ENCODE measurements at places on chromosomes 11 and 22.

GRCh38 chr11:79045018-79045799, 395.6 kb downstream of the TENM4 start:
- no peak for DNase-seq

- DNase-seq = no peak
These were observed 95.5 kb downstream of the RPL27A start for GRCh38 chr11:8777907-8778767.

DNA sequence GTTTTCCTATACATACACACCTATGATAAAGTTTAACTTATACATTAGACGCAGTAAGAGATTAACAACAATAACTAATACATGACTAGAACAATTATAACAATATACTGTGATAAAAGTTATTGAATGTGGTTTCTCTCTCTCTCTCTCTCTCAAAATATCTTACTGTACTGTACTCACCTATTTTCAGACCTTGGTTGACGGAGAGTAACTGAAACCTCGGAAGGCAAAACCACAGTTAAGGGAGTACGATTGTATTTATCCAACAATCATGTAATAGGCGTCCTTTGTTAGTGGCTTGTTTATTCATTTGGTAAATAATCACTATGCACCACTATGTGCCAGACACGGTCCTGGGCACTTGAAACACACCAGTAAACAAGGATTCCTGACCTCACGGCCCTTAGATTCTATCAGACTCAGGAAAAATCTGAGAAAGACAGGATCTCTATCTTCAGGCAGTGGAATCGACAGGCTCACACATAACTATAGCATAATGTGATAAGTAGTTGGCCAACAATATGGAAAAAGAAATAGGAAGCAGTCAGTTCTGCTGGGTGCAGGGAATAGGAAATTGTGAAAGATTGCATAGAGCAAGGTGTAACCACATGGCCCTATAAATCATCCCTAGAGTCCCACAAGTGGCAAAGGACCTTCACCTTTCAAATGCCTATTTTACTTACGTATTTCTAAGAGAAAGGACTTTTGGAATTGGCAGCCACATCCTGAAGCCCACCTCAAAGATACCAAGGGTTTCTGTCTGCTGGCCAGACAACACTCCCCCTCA, 12.0 kb downstream of the ETS1 start:
- DNase-seq = no peak

- peak; percentile 84 for DNase-seq
These were observed at the start of gene CDC42EP1 for GRCh38 chr22:37559901-37560607. Gene CDC42EP1, plus strand, starts transcription at chr22:37560480. Its CDS starts 5,870 bp downstream, at chr22:37566350.

DNA sequence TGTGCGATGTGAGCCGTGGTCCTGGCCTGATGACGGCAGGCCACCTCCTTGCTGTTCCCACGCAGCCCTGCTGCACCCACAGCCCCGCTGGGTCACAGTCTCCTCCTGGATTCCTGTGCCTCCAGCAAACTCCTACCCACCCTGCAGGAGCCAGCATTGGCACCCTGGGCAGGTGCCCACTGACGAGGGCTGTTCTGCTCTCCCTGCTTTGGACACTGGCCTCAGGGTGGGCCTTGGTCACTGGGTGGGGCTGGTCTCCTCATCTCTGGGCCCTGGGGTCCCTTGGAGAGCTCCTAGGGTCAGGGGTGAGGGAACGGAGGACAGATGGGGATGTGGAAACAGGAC, 12.7 kb downstream of the TSPAN4 start:
- DNase-seq = no peak

- DNase-seq = no peak
These were observed 124.3 kb downstream of the TRIM29 start for GRCh38 chr11:120013325-120014250.

DNA sequence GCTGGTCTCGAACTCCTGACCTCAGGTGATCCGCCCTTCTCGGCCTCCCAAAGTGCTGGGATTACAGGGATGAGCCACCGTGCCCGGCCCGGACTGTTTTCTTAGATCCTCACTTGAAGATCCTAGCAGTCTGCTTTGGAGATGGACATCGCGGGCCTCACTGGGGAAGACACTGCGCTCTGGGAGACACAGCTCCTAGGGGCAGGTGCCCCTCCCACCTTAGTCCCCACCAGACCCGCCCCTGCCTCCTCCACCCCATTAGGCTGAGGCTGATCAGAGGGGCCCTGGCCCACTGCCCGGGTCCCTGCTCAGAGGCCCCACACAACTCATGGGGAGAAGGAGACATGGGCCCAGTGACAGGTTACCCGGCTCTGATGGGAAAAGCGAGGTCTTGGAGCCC, 11.3 kb upstream of the LTO1 start:
- DNase-seq = no peak

- DNase-seq = peak; percentile 23
These were observed 9.0 kb downstream of the SPCS2 start for GRCh38 chr11:74957937-74958629.

All from adipocyte (in vitro differentiated cells).